GM12878 (cell line): ENCODE measurements at places on chromosomes 2 and 18. TPM values are rescaled to one million over a fixed set of nuclear protein-coding genes. Genes with fewer than 3 reads are reported as not detected.

CYS1 gene
- 5.8 and 6.4 TPM in 2 replicates for total RNA-seq

PPP1R1C gene
- not detected in 2 replicates for total RNA-seq

CDK5R2 gene
- not detected in 2 replicates for total RNA-seq

PLCL1 gene
- total RNA-seq: 0.40 and 0.46 TPM in 2 replicates
